ENCODE measurements at places on chromosomes 12 and 14. TPM values are rescaled to one million over a fixed set of nuclear protein-coding genes. Genes with fewer than 3 reads are reported as not detected.

Gene TAS2R46
- 0.34 TPM for total RNA-seq

Gene CLEC1A
- total RNA-seq: not detected

Gene MSI1
- total RNA-seq: 0.21 TPM

Gene ANO2
- total RNA-seq: not detected

Gene RPGRIP1
- total RNA-seq: not detected

Measured in activated CD8-positive, alpha-beta memory T cell treated with anti-CD3 and anti-CD28 coated beads for 36 hours (primary cell).